ENCODE measurements at places on chromosomes 2 and 18.

DNA sequence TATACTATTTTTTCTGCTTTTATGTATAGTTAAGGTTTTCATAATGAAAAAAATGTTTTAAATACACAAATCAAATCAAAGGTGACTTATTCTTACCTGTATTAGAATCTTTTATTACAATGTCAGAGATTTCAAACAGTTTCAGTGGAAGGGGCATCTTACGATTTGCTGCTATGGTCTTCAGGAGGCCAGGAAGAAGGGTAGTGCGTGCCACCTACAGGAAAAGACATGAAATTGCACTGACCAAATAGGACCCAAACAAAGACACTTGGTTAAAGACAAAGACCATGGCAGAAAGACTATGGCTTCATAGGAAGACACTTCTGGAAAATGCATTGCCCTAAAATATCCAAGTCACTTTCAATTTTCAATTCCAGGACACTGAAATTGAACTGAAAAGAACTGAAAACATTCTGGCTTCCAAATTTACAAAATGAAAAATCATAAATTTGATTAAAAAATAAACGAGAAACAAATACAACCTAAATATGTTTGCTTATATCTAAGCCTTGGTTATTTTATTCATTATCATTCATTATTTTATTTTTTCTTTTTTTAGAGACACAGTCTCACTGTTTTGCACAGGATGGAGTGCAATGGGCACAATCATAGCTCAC lies 42.1 kb downstream of the FARSB start:
- DNase-seq: peak; percentile 53

- no peak for DNase-seq
Measured at GRCh38 chr2:9745153-9745899, 97.9 kb upstream of the TAF1B start.

- DNase-seq: no peak
Measured at GRCh38 chr2:240431661-240432424, 3.6 kb upstream of the GPC1 start.

GRCh38 chr18:22391407-22392345 lies 26.0 kb downstream of the CTAGE1 start:
- peak; percentile 90 for DNase-seq

GRCh38 chr18:54090856-54091255 lies 133.6 kb downstream of the MBD2 start:
- peak; percentile 4 for DNase-seq

GRCh38 chr2:136057023-136057801 lies 60.7 kb downstream of the CXCR4 start:
- DNase-seq: no peak

GRCh38 chr2:71891719-71892422 lies 255.8 kb downstream of the CYP26B1 start:
- DNase-seq: no peak

DNA sequence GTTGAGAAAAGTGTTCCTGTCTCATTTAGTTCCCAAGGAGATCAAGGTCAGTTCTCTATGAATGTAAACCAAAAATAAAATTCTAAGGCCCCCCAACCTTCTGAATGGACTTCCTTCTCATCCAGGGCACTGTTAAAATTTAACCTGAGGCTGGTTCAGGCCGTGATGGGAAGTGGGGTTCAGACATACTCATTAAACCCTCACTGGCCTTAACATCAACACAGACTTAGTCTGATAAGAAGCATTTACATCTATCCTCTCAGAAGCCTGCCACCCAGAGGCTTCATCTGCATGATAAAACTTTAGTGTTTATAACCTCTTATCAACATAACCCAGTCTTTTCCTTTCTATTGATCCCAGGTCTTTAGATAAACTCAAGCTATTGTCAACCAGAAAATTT lies 22.4 kb downstream of the ITSN2 start:
- no peak for DNase-seq

DNA sequence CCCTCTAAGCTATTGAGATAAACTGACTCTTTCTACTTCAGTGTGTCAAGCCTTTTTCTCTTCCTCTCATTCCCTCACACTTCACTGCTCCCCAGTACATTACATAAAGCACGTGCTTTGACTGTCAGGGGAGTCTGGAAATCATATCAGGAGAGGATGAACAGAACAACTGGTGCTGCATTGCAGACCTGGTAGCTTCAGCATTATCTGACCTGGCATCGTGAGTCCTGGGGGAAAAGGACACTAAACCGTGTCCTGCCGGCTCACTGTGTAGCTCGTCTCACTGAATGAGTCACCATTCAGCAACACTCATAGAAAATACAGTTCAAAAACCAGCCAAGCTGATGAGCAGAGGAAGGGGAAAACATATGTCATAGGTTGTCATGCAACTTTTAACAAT lies 108.5 kb upstream of the UNC80 start:
- DNase-seq: peak; percentile 41

DNA sequence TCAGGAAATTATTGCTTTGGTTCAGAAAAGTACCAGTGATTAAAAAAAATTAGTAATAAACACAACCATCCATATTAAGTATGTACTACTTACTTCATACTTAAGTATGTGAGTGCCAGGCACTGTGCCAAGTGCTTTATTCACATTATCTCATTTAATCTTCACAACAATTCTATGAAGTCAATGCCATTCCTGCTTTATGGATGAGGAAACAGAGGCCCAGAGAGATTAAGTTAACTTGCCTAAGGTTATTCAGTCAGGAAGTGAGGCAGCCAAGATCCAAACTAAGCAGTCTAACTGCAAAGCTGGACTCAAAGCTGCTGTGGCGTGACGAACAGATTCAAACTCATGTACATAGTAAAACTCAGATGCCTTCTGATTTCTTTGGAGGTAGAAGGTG lies 22.3 kb downstream of the DTNB start:
- no peak for DNase-seq

DNA sequence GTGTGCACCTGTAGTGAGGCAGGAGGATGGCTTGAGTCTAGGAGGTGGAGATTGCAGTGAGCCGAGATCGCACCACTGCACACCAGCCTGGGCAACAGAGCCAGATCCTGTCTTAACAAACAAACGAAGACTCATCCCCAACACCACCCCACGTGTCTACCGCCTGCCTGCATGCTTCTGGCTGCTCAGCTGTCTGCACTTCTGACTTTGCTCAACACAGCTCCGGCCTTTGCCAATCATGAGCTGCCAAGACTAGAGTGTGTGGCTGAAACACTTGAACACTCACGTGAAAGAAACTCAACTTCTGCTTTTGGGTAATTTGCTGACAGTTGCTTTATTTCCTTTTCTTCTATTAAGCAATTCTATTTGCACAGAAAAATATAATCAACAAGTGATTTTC lies 32.1 kb upstream of the SP3 start:
- DNase-seq: no peak

DNA sequence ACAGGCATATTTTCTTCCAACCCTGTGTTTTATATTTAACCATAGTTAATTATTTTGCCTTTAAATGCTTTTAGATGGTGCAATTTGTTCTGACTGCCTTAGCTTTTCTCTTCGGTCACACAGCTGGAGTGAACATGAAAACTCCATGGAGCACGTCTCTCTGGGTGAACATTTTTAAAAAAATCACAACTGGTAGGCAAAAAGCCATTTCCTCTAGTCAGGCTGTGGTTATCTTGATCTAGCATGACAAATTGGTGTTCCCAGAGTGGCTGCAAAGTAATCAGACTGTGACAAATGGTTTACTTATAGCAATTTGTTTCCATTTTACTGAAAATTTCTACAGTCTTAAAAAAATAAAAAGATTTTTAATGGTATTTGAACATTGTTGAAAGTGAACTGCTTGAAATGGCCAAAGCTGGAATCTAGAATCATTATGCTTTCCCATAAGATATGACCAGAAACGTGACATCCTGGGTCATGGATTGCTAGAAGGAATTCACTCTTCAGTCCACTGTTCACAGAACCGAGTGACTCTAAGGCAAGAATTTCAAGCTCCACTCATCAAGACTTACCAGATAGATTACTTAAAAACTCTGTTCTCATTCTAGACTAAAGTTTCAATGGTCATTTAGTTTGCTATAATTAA lies 703.6 kb downstream of the CPS1 start:
- no peak for DNase-seq

DNA sequence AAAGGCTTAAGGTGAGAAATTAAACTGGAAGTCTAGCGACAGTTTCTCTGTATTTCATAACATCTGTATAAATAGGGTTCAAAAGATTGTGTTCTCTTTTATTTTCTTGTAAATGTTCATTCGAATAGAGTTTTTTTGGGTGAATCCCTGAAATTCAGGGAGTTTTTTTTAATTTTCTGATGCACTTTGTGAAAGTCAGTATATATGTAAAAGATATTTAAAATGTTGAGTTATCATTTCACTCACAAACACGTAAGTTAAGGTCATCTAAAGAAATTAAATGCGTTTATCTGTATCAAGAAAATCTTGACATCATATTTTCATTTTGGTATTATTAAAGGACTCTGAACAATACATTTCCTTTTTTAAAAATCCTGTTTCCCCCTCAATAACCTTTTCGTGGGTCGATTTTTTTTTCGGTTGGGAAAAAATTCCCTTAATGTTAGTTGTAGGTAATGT lies 3.4 kb downstream of the SP9 start:
- no peak for DNase-seq

All from A172 (cell line).